ENCODE measurements at places on chromosomes 2 and 18.

DNA sequence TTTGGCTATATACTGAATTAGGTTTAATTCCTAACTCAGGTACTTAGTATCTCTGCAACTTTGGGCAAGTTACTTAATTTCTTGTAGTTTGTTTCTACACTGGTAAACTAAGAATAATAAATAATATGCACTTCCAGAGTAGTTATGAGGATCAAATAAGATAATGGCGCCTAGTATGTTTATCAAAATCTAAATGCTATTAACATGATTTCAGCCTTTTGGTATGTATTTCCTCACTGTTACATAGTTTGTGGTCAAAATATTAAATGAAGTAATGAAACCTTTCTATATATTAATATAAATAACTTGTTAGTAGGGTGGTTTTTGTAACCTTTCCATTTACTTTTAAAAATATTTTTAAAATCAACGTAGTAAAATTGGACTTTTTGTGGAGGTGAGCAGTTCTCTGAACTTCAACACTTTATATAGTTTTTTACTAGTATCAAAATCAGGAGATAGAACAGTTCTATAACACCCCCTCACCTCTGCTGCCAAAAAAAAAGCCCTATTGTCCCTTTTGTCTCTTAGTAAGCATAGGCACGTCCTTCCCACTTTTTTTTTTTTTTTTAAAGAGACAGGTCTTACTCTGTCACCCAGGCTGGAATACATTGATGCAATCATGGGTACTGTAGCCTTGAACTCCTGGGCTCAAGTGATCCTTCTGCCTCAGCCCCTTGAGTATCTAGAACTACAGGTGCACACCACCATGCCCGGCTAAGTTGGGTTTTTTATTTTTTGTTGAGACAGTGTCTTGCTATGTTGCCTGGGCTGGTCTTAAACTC lies 44.8 kb downstream of the RAB3GAP1 start:
- DNase-seq, result no peak

DNA sequence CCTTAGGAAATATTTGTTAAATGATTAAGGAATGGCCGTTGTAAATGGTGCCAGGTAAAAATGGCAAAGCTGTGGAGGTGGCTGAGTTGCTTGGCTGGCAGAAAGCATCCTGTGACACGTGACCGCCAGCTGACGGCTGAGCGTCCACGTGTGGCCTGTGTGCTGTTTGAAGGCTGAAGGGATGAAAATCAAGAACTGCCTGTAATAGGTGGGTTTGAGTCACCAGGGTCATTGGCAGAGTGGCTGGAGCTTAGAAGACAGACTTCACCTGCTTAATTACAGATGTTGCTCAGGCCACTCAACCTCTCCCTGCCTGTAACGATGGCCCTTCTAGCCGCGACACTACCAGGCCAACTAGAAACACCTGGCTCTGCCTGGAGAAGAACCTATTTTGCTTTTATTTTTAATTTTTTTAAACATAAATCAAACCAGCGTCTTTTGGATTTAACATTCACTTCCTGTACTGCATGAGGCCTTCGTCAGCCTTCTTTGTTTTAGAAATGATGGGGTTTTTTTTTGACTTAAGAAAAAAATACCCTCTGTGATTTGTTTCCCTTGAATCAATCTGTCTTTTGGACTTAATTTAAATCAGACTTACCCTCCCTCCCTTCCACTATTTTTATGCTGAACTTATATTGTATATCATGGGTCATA lies 206.5 kb downstream of the PRKCE start:
- DNase-seq, result no peak

DNA sequence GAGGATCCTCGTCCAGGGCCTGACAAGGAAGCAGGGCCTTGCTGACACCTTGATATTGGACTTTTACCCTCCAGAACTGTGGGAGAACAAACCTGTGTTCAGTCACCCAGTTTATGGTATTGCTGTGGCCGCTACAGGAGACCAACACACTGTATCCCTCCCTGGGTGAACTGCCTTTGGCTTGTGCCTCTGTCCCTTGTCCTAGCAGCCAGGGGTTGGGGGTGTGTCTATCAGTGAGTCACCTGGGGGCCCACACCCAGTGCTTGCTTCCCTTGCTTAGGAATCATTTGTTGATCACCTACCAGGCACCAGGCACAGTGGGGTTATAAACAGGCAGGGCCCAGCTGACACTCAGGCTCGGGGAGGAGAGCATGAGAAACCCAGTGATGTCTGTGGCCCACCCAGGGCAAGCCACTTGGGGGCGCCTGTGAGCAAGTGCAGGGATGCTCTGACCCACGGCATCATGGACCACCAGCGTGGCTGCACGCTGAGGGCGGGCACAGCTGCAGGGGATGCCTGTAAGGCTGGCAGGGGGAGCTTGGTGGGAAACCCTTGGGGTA lies 17.1 kb downstream of the TMEM185B start:
- DNase-seq, result no peak

- no peak for DNase-seq
Observed at GRCh38 chr2:30306522-30306921, 75.2 kb downstream of the LBH start.

DNA sequence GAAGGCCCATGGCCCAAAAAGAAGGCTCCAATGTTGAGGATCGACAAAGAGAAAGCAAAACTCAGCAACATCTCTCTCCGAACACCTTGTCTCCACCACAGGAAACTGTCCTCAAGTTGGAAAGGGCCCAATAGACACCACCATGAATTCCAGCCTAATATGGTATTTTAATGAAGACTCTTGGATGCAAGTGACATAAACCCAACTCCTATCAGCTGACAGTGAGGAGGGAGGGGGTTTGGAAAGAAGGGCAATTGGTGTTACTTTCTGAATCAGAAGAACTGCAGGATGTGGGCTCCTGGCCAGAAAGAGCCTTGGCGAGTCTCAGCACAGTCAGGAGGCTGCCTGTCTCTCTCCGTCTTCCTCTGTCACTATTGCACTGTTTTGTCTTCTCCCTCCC lies 40.3 kb upstream of the SIGLEC15 start:
- no peak for DNase-seq

DNA sequence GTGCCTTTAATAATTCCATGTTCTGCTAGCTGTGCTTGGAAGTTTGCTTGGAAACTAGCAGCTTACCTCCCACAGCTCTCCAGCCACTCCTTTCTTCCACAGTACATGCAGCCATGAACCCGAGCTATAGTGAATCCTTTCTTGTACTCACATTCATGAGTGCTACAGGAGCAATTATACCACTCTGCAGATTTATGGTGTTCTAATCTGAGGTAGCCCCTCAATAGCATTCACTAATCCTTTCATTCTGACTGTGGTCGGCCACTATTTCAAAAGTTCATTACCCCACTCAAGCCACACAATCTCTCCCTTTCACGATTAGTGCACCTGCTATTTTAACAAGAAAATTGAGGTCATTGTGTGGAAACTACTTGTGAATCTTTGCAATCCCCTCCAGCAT lies 53.2 kb downstream of the CSRNP3 start:
- DNase-seq, result no peak

- DNase-seq, result no peak
Observed at GRCh38 chr2:47528874-47529273, 125.9 kb downstream of the MSH2 start.

- no peak for DNase-seq
Observed at GRCh38 chr2:72211777-72212485, 64.3 kb upstream of the CYP26B1 start.

GRCh38 chr2:26578113-26578458 lies 63.1 kb downstream of the CIB4 start:
- DNase-seq, result no peak

GRCh38 chr2:63875559-63876245 lies 34.0 kb downstream of the UGP2 start:
- no peak for DNase-seq

- DNase-seq, result peak; percentile 84
Observed at GRCh38 chr2:96359310-96359709, 23.7 kb downstream of the NCAPH start.

- no peak for DNase-seq
Observed at GRCh38 chr2:150153646-150154307, 333.7 kb downstream of the RND3 start.

DNA sequence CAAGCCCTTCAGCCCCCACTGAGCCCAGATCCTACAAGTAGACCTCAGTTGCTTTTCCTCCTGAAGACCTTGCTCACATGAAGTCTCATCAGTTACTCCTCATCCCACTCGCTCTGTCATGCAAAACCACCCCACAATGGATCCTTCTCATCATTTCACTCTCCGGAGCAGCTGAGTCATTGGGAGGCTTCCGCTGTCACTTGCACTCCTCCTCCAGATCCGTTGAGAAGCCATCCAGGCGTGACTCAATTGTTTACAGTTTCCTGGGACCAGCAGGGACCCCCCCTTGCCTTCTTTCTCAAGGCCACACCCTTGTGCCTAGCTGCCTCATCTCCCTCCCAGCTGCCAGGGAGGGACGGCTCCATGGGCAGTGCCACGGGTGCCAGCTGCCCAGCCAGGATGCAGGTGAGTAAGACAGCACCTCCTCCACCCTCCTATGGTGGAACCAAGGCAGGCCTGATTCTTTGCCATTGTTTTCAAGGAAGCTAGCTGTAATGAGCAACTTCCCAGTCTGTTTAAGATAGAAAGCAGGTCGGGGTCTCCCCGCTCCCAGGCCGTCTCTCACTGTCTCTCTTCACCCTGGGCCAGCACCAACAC lies 16.3 kb downstream of the GPR55 start:
- DNase-seq, result no peak

DNA sequence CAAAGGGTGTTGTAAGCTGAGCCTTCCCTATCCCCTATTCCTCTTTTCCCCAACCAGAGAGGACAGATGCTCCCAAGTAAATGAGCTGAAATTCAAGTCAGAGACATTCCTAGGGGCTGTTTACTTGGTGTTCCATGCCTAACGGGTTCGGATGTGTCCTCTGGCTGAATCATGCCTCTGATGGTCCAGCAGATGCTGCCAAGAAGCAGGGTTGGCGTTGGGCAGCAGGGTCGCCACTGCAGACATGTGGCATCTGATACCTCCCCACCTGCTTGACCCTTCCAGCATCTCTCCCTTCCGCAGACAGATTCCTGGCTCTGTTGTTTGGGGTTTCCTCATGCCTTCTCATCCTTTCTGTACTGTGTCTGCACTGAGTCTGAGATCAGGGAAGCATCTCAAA lies 108.3 kb downstream of the HNRNPLL start:
- DNase-seq, result no peak

GRCh38 chr2:160076914-160077313 lies 14.5 kb upstream of the PLA2R1 start:
- DNase-seq, result no peak

DNA sequence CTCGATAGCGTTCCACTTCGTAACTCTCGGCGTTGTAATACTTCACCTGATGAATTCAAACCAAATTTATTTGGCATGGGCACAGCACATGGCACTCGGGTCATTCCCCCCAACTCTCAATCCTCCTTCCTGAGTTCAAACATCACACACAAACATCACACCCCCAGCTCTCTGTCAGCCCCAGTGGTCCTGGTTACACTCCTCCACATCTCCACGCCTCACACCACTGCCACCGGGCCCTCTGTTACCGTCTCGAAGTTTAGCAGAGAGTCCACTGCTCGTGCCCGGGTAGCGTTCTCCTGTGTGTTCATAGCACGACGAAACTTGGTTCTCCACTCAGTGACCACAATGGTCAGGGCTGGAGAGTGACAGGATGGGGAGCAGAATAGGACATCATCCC lies 4.6 kb downstream of the ABCB6 start:
- no peak for DNase-seq

All from Ammon's horn (tissue), 1 donor.